Stimulated activated CD8-positive, alpha-beta memory T cell treated with anti-CD3 and anti-CD28 coated beads, Interleukin-7, amount 100 ng/mL, for 1 hour (primary cell): ENCODE measurements at places on chromosomes 12 and 14.

DNA sequence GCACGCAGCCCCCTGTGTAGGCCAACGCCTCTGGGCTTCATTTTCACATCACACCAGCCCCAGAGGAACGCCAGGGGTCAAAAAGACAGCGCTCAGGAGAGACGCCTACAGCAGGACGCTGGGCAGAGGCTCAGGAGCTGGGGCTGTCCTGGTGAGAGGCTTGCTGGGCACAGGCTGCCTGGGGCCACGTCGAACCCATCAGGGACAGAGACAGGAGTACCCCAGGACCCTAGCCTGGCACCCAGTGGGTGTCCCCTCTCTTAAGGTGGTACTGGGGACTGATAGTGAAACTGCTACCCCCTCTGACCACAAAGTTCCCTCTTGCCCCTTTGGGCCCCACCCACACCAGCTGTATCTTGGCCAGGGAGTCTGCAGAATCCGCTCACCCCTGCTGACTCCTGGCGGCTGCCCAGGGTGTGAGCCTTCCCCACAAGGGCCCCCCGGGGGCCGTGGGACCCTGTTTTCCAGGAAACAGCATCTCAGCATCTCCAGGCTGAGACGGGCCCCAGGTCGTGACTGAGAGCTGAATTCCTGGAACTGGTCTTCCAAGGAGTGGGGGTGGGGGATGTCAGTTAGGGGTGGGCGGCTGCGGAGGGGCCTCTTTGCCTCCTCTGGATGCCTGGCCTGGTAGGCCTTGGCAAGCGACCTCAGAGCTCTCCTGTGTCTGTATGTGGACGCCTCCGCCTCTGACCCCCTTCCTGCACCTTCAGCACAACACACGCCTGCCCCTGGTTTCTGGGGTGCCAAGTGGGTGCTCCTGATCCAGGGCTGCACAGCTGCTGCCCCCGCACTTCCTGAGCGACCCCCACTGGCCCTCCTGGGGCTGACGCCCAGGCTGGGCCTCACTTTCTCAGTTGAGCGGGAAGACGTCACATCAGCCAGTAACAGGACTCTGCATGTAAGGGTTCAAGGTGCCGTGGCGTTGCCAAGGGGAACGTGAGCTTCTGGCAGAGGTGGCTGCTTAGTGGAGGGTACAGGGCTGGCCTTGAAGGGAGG lies 321.9 kb upstream of the RTL1 start:
- DNase-seq, result no peak

DNA sequence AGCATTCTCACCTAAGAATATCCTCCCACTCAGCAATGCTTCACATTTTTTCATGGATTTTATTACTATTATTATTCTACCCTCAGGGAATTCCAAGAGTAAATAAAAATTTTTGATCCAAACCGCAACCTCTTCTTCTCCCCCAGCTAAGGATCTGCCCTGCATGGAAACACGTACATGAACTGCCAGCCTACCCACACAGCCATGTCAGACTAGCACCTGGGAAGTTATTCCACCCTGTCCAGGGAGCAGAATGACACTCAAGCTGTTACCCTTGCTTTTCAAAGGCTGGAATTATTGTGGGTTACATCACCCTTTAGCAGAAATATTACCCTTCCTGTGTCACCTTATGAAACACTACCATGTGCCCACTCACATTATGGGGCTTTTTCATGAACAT lies 227.3 kb upstream of the USP15 start:
- DNase-seq, result no peak

DNA sequence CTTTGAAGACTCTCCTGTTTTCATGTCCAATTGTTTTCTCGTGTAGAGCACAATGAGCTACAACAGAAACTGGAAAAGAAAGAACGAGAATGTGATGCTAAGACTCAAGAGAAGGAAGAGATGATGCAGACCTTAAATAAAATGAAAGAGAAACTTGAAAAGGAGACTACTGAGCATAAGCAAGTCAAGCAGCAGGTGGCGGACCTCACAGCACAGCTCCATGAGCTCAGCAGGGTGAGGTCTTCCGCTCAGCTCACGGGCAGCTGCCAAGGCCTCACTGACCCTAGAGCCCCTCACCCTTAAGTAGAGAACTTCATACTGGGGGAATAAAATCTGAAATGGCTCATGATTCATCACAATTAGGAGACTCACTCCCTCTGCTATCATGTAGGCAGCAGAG lies 134.7 kb downstream of the GPR135 start:
- no peak for DNase-seq

GRCh38 chr14:22908601-22909000 lies 10.3 kb downstream of the RBM23 start:
- no peak for DNase-seq

- DNase-seq, result no peak
These were observed 47.0 kb upstream of the RHOJ start for GRCh38 chr14:63157195-63157594.

- no peak for DNase-seq
These were observed 85.5 kb downstream of the STAB2 start for GRCh38 chr12:103672401-103673119.

DNA sequence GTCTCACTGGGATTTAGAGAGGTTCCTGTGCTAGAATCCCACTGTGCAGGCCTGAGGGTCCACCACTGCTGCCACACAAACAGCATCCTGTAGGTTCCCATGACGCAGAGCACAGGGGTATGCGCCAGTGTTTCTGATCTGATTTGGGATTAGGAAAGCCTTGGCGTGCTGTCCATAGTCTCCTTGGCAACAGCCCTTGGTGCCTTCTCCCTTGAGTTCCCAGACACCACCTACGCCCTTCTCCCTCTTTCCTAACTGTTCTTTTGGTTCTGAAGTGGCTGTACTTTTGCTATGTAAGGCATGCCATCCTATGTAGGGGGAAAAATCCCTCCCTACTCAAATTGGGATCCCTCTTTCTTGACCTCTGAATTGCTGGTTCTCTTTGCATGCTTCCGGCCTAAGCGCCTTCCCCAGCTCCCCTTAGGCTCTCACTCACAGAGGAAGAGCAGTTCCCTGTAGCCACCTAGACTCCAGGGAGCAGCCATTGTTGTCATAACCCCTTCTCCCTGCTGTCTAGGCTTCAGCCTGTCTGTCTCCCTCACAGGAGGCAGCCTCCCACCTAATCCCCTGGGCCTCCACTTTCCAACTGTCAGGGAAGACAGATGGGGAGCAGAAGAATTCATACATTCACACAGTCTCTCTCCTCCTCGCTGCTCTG lies 14.8 kb upstream of the RIC8B start:
- no peak for DNase-seq

- DNase-seq, result no peak
These were observed 268.7 kb upstream of the TBX3 start for GRCh38 chr12:114952573-114953271.

DNA sequence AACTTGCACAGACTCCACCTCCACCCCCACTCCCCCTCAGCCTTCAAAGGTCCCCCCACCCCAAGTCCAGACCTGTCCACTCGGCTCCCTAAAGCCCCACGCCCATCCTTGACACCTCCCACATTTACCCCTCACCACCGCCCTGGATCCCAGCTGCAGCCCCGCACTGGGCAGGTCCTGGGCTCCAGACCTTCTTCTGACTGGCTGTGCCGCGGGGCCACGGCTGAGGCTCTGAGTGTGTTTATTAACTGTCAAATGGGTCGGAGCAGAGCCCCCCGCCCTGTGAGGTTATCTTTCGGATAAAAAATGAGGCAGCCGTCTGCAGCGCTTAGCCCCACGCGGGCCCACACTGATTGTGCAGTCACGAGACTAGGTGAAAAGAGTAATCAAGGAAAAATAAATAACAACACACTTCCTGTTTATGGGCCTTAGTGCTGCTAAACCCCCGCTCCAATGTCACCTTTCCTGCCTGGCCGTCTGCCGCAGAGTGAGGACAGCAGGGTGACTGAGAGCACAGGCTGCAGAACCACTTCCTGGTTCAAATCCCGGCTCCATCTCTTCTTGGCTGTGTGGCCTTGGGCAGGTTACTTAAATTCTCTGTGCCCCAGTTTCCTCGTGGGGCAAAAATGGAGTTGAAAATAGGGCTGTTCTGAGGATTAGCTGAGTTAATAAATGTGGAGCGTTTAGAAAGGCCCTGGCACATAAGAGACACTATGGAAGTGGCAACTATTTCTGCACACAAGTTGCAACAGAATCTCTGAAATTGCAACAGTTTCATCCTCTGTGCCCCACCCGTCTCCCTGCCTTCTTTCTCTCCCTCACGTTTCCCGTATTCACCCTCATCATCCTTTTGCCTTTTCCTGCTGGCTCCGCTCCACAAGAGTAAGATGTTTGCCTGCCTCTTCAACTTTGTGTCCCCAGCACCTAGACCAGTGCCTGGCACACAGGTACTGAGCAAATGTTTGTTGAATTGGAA lies 9.4 kb downstream of the SETD1B start:
- DNase-seq, result no peak

GRCh38 chr14:83923842-83924241 lies 1606.1 kb upstream of the FLRT2 start:
- DNase-seq, result no peak

DNA sequence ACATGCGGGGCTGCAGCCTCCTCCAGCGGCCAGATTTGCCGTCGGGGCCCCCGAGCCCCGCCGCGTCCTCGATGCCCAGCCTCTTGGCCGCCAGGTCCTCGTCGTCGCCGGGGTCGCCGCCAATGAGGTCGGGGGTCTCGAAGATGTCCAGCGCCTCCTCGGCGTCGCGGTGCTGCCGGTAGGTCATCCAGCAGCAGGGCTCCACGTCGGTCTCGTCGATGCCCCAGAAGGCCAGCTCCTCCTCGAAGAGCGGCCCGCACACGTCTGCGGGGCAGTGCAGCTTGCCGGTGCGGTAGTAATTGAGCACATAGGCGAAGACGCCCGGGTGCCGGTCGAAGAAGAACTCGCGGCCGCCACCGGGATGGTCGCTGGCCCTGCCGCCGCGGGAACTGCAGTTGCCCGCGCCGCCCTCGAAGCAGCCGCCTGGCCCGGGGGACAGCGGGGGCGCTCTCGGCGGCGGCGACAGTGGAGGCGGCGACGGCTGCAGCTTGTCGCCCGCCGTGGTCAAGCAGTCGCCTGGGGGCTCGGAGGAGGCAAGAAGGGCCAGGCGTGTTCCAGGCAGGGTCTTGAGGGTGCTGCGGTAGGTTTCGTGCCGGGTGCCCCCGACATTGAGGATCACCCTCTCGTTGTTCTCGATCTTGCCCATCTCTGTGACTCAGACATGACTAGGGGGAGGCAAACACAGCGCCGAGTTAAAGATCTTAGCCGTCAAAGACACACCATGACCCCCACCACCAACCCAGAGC lies 2.1 kb downstream of the KCNC2 start:
- no peak for DNase-seq

DNA sequence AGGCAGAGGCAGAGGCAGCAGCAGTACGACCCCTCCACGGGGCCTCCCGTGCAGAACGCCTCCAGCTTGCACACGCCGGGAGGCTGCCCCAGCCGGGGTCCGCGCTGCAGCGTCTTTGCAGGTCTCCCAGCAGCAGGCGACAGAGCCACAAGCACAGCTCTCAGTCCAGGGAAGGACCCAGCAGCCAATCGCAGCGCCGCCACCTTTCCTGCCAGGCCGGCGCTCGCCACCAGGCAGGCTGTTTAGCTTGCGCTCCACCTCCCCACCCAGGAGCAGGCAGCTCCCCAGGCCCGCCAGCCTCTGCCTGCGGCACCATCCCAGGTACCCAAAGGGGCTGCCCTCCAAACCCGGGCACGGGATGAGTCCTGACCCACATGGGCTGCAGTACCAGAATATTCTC lies 25.2 kb downstream of the DDX51 start:
- no peak for DNase-seq

DNA sequence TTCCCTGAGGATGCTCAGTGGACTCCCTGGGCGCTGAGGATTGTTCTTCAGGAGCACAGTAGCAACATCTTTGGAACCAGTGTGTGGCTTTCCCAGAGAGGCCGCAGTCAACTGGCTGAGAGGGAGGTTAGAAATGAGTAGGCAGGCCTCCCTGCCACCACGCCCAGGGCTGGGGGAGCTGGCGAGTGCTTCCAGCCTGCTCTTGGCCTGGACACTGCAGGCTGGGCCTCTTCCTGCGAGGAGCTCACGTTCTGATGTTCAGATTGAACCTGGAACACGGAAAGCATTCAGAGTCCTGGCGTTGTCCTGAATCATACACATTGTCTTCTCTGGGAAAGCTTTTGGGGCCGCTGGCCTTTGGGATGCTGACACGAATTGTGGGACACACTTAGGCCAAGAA lies 15.6 kb downstream of the TSPAN9 start:
- DNase-seq, result no peak

DNA sequence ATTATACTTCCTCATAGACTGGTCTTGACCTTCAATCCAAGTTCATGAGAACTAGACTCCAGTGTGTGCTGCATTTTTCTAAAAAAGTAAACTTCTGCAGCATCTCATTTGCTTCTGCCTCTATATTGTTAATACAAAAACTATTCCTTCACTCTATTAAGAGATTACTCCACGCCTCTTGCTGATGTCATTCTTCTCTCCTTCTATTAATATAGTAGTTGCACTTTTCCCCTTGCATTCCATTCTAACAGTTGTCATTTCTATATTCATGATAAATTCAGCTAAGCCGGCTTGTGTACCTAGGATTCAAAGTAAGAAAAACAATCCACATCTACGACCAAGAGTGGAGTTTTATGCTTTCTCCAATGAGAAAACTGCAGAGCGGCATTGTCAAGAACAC lies 480.4 kb upstream of the NOVA1 start:
- DNase-seq, result no peak

DNA sequence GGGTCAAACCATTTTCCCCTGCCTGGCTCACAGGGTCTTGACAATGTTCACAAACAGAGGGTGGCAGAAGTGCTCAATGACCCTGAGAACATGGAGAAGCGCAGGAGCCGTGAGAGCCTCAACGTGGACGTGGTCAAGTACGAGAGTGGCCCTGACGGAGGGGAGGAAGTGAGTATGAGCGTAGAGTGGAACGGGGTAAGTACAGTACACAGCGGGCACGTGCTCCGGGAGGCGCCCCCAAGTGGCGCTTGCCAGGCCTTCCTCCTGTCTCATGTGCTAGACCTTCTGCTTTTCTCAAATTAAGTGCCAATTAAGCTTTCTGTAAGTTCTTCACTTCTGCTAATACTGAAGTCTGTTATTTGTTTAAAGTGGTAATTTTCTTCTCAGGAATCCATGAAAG lies 35.9 kb downstream of the XRCC3 start:
- no peak for DNase-seq

- no peak for DNase-seq
These were observed 8.6 kb downstream of the ASB2 start for GRCh38 chr14:93967637-93968250.

DNA sequence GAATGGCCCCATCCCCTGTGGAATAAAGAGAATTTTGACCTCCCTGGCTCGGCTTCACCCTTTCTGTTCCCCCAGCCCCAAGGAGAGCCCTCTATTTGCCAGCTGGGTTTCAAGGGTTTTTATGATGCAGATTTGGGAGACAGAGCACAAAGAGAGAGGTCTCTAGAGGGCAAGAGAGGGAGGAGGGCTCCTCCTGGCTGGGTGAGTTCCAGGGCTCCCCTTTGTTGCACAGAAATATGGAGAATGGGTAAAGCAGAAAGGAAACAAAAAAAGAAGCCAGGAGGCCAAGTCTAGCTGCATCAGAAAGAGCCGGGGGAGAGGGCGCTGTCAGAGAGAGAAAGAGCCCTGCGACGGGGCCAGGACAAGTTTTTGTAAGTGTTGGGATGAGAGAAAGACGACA lies 319.6 kb upstream of the RTL1 start:
- DNase-seq, result no peak
